ENCODE measurements at places on chromosomes 1 and 21.

GRCh38 chr1:89706700-89707012, 73.7 kb downstream of the LRRC8C start:
- DNase-seq = no peak

- DNase-seq = no peak
These were observed 73.7 kb downstream of the TOR3A start for GRCh38 chr1:179155615-179156014.

DNA sequence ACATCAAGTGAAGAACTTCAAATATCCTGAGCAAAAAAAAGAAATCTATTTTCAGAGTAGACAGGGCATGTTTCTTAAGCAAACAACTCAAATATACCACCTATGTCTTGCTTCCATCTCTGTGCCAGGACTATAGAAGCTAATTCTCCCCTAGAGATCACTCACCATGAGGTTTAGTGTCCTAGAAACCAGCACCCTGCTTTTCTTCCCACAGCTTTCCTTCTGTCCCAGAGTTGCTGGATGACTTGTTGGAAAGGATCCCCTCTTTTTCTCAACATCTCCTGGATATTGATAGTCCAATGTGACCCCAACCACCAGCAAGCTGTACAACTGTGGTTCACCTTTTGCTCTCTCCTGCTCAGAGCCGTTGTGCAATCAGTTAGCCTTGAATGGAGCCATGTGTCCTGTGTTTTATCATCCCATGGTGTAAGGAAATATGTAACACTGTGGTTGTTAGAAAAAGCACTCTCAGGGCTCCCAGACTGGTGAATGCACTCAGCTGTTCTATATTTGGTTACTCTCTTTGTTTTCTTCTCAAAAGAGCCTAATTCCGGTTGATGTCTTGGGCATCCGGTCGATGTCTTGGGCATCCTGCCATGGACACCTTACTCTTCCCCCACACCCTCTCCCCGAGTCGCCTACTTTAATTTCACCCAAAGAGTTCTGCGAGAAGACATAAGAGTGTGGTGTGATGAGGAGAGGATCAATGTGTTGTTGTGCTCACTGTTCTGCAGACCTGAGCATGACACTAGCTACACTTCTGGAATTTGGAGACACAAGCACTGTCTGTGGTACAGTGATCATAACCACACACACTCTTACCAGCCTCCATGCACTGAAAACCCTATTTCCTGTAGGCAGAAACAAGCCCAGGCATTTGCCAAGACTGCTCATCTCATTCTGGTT, 1.7 kb downstream of the TNFSF4 start:
- no peak for DNase-seq

- no peak for DNase-seq
These were observed 63.5 kb upstream of the NRIP1 start for GRCh38 chr21:15128267-15128666.

All from GOT3 (cell line).